ENCODE measurements at places on chromosomes 5 and 9.

DNA sequence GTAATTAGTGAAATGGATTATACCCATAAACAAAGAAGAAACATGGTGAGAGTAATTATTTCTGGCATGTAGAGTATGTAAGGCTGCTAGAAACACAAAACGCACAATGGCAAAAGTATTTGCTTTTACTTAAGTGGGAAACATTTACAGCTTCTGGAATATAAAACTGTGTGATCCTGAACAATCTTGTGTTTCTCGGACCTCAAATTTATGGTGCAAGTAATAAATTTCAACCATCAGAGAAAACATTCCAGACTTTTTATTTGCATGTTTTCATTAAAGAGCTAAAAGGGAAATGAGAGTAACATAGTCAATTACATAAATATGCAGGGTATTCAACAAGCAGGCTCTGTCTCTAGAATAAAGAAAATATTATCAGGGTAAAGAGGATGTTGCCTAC lies 17.2 kb upstream of the PRR16 start:
- no peak for DNase-seq

DNA sequence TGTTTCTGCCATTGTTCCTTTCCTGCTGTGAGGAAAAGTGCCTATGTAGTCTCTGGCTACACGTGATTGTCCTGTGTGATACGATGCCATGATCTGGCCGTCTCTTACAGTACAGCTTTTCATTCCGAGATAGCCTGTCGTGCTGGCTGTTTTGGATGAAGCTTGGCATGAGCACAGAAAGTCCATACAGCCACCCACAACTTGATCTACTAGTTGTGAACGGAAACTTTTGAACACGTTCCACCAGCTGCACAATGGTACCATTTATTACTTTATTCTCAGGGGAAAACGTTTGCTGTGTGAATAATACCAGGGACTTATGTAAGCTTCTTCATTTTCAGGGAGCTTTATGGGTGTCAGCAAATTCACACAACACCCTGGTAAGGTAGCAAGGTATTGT lies 217.6 kb upstream of the ANKRD55 start:
- no peak for DNase-seq

DNA sequence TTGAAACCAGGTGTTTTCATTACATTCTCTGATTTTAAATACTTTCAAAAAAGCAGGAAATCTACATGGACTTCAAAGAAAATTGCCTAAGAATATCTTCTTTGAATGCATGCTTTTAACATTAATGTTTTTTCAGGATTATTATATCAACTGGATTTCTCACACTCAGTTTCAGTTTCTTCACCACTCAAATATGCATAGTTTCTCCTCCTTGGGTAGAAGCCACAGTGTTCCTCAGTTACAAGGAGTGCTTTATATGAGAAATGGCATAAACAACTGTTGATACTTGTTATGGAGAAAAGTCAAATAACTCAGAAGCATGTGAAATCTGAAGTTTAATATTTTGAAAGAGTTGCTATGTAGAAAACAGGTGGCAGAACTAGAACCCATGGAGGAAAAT lies 196.9 kb downstream of the DMRTA1 start:
- DNase-seq, result no peak

DNA sequence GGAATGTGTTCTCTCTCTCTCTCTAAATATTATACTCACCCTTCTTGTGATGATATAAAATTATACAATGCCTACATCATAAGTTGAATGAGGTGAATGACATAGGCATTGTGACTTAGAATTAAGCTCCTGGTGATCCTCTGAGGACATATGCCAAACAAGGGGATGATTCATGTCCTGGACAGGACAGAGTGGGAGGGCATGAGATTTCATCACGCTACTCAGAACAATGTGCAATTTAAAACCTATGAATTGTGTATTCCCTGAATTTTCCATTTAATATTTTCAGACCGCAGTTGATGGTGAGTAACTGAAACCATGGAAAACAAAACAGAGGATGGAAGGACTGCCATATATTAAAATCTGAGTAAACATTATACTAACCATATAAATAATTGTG lies 782.2 kb upstream of the NUDT12 start:
- DNase-seq, result no peak

Measured in activated T-helper 1 cell treated with anti-CD3 and anti-CD28 coated beads, Interleukin-12 subunit alpha, Interleukin-12 subunit beta, Interleukin-2, Interleukin-4 antibody, amounts not matched to agents 30 ng/mL and 10 ng/mL and 1 ng/mL, durations not matched to agents 14 hours and 24 hours and 36 hours (primary cell).